ENCODE measurements at places on chromosomes 1 and 21.

- DNase-seq = no peak
Measured at GRCh38 chr1:211520641-211521040, 28.7 kb upstream of the RD3 start.

DNA sequence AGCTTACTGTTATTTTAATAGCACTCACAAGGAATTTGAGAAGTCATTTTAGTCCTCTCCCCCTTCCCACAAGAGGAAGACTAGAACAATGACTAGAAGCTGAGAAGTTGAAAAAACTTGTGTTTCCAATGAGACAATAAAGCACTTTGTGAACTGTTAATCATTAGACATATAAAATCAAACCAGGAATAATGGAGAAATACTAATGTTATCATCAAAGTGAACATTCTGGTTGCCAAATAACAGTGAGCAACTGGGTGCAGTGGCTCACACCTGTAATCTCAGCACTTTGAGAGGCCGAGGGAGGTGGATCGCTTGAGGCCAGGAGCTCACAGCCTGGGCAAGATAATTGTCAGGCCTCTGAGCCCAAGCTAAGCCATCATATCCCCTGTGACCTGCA is 54.0 kb upstream of the RASAL2 start:
- no peak for DNase-seq

DNA sequence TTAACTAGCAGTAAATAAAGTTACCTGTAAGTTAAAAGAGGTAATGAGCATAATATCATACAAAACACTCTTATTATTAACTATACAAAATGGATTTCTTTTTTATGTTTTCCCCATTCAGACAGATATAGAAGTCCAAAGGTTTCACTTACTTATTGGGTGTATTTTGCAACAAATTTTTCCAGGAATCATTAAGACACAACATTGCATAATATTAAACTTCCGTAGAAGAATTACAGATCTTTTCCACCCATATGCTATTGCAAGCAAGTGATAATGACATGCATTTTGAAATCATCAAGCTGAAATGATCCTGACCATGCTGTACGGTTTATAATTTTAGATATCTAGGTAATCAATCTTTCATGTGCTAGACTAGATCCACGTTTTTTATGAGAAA is 957.0 kb downstream of the NCAM2 start:
- no peak for DNase-seq

DNA sequence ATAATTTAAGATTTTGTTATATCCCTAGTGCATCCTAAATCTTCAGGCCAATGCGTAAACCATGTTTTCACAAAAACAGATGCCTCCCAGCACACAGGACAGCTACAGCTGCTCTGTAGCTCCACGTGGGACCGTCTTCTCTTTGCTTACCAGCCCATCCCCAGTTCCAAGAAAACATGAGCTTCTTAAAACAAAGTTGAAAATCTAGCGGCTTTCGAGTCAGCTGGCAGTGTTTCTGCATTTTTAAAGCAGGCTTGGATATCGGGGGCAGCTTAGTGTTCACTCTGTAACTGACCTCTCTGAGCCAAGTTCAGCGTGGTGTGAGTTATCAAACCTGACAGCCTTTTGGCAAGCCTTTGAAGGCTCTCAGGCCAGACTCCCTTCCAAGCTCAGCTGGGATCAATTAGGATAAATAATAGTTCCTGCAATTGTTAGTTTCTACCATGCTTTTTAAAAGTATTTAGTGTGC is 881.5 kb downstream of the LTN1 start:
- DNase-seq = no peak

- no peak for DNase-seq
Measured at GRCh38 chr1:64942675-64943074, 23.7 kb downstream of the JAK1 start.

- DNase-seq = no peak
Measured at GRCh38 chr21:40416572-40416971, 430.4 kb downstream of the DSCAM start.

DNA sequence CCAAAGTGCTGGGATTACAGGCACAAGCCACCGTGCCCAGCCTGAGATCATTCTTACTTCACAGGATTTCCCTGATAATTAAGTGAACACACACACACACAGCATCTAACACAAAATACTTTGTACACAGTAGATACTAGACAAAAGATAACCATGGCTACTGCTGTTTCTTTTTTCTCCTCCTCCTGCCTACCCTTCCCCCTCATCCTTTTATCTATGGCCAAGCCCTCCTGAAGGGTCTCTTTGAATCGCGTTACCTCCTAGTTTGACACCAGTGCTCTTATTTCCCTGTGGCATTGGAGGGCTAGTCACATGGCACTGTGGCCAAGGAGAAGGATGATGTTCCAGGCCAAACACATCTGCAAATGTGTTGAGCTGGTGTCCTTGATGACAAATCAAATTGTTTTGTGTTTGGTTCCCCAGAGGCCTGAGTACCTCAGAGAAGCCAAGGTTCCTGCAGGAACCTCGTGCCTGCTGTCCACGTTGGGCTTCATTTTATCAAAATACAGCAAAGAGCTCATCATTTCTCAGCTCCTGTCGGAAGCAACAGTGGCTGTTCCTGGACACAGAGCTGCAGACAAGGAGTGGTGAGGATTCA is 20.6 kb downstream of the NDUFS5 start:
- DNase-seq = no peak

DNA sequence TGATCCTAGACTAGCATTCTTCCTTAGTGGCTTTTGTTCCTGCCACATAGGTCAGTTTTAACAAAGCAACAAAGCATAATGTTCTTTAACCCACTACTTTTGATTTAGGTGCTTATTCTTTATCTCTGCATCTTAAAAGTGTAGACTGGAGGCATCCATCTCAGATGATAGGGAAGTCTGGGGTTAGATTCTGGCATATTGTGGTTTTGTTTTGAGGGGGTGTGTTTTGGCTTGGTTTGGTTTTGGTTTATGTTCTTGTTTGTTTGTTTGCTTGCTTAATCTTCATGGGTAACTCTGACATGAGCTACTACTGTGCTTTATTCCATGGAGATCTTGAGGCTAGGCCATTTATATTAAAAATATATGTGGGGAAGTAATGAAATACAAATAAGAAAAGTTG is 40.3 kb upstream of the MYOCOS start:
- no peak for DNase-seq

GRCh38 chr1:173097001-173097400 is 46.3 kb upstream of the TNFSF18 start:
- no peak for DNase-seq
